ENCODE measurements at places on chromosomes 13 and 19.
A peak's percentile ranks its signal among the peaks of the same experiment; 100 is the strongest.

DNA sequence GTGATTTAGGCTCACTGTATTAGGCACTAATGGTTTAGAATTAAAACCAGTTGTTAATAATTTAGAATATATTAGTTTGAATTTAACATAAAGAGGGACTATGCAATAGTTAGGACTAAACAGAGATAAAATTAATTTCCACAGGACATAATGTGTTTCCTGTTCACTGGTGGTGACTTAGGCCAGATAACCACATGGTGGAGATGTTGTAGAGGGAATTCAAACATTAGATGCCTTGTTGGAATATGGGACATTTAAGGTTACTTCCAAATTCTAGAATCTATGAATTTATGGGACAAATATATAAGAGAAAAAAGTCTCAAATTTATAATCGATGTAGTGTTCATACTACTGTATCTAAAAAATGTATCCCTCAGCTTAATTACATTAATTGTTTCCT, 615.5 kb upstream of the KLHL1 start:
- no peak for DNase-seq

GRCh38 chr19:58397533-58398037, 2.1 kb downstream of the RNF225 start:
- no peak for DNase-seq

GRCh38 chr13:97976610-97977521, 23.4 kb downstream of the IPO5 start:
- DNase-seq = peak; percentile 18

DNA sequence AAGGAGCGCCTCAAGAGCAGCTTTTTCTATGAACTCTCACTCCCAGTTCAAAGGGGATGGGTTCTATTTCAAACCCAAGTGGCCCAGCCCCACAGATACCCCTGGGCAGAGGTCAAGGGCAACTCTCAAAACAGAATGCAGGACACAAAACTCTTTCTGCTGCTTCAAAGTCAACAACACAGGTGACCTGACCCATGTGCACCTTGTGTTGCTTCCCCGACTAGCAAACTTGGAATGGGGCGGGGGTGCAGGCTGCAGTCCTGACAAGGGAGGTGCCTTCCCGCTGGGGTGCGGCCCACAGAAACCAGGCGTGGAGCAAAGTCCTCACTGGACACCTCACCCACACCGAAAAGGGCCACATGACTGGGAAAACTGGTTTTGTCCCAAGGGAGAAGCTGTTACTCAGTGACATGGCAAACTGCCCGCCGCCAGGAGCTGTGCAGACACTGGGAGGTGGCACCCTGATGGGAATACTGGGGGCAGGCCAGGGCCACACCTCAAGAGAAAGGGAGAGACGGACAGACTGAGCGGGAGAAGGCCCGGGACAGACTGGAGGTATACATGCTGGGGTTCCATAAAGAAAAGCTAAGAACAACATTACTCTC, 17.4 kb downstream of the ZC3H4 start:
- DNase-seq = no peak

GRCh38 chr13:102903659-102904407, 58.0 kb downstream of the ERCC5 start:
- DNase-seq = no peak

GRCh38 chr13:28423010-28423409, 71.9 kb downstream of the FLT1 start:
- no peak for DNase-seq

- no peak for DNase-seq
Observed at GRCh38 chr13:100039740-100040139, 49.2 kb upstream of the PCCA start.

GRCh38 chr13:94968040-94968756, 255.9 kb upstream of the SOX21 start:
- DNase-seq = no peak

GRCh38 chr19:14731200-14731599, 41.4 kb downstream of the ZNF333 start:
- no peak for DNase-seq

DNA sequence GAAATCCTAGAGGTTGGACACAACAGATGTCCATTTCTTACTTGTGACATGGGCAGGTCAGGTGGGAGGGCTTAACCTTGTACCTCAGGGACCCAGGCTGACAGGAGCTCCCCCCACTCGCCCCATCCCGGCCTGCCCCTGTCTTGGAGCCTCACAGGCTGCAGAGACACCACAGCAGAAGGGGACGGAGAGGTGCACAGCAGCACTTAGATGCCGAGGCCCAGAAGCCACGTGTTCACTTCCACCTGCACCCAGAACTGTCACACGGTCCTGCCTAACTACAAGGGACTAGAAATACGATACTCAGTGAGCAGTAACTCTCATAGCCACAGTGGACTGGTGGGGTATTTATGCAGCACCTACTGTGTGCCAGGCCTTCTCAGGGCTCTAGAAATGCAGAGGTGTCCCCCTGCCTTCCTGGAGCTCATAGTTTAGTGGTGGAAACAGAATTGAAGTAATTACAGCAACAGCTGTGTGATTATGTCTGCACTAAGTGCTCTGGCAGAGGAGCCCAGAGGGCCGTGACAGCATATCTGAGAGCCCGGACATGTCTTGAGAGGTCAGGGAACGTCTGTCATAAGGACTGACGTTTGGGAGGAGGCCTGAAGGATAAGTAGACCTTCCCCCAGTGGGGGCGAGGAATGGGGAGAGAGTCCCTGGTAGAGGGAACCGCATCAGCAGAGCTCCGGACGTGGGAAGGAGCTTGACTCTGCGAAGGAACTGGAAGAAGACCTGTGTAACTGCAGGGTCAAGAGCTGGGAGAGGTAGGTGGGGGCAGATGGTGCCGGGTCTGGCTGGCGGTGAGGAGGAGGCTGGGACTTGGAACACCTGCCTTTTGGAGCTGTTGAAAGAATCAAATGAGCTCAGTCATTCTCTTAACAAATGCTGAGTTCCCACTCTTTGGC, 130.0 kb downstream of the SIPA1L3 start:
- no peak for DNase-seq

- DNase-seq = no peak
Observed at GRCh38 chr13:111415246-111415645, 94.8 kb downstream of the TEX29 start.

GRCh38 chr13:96032717-96033116, 20.5 kb downstream of the UGGT2 start:
- no peak for DNase-seq

- no peak for DNase-seq
Observed at GRCh38 chr19:15790096-15790495, 2.6 kb downstream of the OR10H5 start.

GRCh38 chr13:46621133-46621532, 68.2 kb downstream of the LRCH1 start:
- DNase-seq = no peak

- DNase-seq = no peak
Observed at GRCh38 chr19:43351998-43352746, 1.3 kb upstream of the CD177 start.

GRCh38 chr19:16342002-16342715, 17.5 kb downstream of the KLF2 start:
- DNase-seq = peak; percentile 59

DNA sequence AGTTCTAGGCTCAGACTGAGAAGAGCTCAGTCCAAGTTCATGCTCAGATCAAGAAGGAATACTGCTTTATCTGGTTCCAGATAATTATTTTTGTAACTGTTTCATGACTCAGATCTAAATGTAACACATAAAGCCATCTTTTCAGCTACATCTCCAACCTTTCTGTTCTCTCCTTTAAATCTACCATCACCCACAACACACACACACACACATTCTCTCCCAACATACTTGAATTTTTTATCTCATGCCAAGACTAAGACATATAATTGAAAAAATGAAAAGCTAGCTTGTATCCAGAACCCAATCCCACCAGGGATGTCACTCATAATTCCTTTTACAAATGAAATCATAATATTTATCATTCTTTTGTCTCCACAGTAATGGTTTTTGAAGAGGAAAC, 7.6 kb downstream of the KATNAL1 start:
- DNase-seq = no peak

GRCh38 chr19:45276284-45276687, 25.2 kb downstream of the MARK4 start:
- no peak for DNase-seq

GRCh38 chr19:5288347-5288739, 52.3 kb downstream of the PTPRS start:
- no peak for DNase-seq

GRCh38 chr13:58254943-58255342, 623.4 kb downstream of the PCDH17 start:
- DNase-seq = no peak

DNA sequence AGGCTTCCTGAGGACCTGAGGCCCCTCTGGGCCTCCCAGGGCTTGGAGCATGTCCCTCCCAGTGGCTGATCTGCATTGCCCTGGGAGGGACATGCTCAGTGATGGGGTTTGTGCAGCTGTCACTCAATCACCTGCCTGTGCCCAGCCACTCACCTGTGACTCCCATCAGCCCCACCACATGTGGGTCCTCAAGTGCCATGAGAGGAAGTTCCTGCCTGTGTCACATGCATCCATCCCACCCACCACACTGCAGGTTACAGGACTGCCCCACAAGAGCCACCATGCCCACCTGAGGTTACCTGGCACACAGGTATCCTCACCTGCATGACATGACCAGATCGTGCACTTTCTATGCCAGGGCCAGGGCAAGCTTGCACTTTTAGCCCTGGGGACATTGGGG, 80.0 kb downstream of the SCGB2B2 start:
- DNase-seq = no peak

DNA sequence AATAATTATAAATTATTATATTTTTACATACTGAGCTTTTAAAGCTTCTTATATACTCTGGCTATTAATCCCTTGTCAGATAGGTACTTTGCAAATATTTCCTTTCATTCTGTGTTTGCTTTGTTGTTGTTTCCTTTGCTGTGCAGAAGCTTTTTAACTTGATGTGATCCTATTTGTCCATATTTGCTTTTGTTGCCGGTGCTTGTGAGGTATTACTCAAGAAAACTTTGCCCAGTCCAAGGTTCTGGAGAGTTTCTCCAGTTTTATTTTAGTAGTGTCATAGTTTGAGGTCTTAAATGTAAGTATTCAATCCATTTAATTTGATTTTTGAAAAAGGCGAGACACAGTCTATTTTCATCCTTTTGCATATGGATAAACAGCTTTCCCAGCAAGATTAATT, 1319.9 kb upstream of the PRR20A start:
- no peak for DNase-seq

DNA sequence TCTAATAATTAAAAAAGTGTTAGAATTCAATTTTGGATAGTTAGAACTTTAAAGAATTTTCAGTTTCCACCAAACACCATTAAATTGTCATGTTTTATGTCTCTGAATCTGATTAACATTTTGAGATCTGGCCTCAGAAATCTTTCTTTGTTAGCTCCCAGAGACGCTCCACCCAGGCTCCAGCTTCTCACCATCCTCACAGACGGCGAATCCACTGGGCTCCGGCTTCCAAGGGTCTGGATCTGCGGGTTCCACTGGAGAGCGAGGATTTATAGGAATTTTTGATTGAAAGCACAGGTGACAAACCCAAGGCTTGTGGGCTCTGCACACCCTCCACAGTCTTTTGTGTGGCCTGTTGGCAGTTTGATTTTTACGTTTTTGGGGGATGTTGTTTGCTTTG, 160.6 kb downstream of the URI1 start:
- DNase-seq = no peak

GRCh38 chr19:6100284-6100915, 9.9 kb downstream of the RFX2 start:
- no peak for DNase-seq

DNA sequence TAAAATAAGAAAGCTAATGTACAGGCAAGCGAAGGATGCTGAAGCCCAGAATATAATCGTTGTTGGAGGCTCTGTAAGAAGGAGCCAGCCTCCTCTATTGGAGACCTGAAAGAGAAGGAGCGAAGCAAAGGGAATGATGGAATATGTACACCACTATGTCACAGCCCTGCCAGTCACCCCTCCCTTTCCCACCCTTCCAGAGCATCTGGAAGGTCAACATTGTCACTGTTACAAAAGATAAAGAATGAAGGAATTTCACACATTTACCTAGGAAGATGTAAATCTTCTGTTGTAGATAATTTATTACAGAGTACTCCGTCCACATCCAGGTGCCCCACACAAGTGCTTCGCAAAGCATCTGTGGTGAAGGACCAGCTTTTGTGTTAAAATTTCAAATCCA, 39.7 kb upstream of the SACS start:
- DNase-seq = no peak

DNA sequence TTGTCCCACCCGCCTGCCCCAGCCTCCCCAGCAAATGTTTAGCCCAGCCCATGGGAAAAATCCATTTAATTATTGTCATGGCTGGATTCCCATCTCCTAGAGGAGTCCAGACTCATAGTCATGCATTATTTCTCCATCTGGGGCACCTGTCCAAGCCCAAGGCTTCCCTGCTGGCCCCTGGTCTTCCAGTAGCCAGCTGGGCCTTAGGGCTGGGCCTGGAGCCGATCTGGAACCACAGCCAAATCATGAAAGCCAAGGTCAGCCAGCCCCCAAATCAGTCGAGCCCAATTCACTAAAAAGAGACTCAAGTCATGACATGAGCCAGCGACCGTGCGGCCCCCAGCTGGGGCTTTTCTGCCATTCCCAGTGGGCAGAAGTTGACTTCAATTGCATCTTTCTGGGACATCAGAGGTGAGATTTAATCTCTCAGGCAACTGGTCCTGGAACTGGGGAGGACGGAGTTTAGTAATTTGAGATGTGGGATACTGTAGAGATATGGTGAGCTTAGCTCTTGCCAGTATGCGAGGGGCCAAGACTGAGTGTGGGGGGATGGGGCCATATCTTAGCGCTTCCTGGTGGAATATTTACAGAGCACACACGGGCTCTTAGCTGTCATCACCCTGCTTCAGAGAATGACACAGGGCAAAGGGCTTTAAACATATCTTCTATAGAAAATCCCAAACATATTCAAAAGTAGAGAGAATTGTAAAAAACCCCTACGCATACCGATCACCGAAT, 9.4 kb upstream of the PGLYRP2 start:
- no peak for DNase-seq

DNA sequence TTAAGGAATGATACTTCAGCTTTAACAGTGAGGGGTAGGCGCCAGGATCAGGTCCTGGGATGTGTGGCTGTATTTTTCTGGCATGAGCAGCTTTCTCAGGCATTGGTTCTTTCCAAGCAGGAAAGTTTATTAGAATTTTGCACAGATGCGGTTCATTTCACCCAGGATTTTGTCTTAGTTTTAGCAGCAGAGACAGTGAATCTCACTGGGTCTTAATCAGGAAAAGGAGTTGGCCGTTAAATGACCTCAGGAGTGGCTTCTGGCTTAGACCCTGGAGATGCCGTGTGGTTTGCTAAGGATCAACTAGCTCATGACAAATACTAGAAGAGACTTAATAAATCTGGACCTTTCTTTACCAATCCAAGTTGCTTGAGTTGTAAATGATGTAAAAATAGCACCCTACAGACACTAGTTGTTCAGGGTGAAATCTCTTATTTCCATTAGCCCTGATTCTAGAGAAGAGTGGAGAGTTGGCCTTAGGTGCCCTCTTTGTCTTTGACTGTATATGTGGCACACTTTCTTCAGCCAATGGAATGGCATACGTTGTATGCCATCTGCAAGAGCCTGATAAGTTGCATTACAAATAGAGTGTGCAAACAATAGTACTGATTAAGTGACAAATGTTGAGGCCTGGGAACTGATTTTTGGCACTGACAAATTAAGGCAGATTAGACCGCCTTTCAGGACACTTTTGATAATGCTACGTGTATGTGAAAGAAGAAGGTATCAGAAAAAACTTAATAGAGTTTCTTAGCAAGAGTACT, 34.0 kb downstream of the LRCH1 start:
- no peak for DNase-seq

All from stimulated activated CD4-positive, alpha-beta T cell treated with anti-CD3 and anti-CD28 coated beads, Interleukin-4, amount 100 ng/mL, for 4 hours (primary cell).